GM12864 (cell line): ENCODE measurements at places on chromosomes 4 and X.

DNA sequence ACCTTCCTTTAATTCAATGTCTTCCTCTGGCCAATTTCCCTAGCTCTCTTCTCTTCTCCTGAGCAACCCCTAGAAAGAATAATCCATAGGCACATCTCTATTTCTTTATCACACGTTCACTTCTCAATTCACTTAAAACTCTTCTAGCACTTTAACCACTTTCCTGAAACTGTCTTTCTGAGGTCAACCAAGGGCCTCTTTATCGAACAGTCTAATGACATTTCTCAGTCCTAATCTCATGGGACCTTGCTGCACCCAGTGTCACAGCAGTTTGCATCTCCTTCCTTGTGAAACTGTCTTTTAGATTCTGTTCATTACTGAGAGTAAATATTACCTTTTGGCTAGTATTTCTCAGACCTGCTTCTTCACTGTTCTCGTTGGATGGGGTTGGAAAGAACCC is 285.3 kb upstream of the RASGEF1B start:
- DNase-seq = peak; percentile 4

DNA sequence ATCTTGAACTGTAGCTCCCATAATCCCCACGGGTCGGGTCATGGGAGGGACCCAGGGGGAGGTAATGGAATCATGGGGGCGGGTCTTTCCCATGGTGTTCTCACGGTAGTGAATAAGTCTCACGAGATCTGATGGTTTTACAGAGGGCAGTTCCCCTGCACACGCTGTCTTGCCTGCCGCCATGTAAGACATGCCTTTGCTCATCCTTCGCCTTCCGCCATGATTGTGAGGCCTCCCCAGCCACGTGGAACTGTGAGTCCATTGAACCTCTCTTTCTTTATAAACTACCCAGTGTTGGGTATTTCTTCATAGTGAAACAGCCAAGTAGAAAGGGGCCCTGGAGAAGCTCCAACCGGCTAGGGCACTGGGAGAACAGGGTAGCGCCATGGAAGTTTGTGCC is 12.3 kb downstream of the CTAG1A start:
- DNase-seq = no peak

- no peak for DNase-seq
Observed at GRCh38 chrX:71489540-71489939, 43.4 kb upstream of the OGT start.

- peak; percentile 81 for DNase-seq
Observed at GRCh38 chrX:48937054-48937907, 18.5 kb upstream of the PIM2 start.

DNA sequence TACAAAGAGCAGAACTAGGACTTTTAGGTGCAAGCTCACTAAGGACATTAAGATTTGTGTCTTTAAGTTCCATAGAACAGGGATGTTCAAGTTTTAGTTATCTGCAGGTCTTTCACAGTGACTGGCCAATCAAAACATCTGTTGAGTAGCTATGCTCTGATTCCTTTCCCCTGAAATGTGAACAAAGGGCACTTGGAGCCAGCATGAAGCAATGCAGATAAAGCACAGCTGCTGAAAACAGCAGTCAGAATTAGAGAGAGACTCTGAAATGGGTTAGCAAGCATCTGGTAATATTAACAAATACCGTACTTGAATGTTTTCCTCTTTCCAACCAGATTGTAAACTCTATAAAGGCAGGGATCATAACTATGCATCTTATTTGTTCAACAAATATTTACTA is 276.9 kb downstream of the RAB28 start:
- DNase-seq = no peak

DNA sequence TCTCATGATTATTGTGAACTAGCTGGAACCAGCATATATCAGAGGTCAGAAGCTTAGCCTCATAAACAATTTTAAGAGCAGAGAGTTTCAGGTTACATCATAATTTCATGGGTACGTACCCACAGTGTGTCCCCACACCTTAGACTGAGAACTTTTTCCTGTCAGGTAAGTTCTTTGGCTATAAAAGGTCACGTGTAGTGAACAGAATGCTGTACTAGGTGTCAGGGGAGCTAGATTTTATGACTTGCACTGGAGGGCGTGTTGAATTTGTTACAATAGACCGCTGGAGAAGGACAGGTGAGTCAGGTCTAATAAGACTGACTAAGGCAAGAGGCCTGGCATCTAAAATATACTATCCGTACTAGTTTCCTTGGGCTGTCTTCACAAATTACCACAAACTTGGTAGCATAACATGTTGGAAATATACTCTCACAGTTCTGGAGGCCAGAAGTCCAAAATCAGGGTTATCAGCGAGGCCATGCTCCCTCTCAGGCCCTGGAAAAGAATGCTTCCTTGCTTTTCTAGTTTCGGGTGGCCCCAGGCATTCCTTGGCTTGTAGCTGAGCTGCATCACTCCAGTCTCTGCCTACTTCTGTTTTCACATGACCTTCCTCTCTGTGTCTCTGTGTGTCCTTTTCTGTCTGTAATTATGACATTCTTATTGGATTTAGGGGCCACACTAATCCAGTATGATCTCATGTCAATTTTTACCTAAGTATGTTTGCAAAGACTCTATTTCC is 512.0 kb upstream of the NR3C2 start:
- DNase-seq = no peak

GRCh38 chrX:5870238-5870637 is 358.4 kb downstream of the NLGN4X start:
- DNase-seq = no peak

DNA sequence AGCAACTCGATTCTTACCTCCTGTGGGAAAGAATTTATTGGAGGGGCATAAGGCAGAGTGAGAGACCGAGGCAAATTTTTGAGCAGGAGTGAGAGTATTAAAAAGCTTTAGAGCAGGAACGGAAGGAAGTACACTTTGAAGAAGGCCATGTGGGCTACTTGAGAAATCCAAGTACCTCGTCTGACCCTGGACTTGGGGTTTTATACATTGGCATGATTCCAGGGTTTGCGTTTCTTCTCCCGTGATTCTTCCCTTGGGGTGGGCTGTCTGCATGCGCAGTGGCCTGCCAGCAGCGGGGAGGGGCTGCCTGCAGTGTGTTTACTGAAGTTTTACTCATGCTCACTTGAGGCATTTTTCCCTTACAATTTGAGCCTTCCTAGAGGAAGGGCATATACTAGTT is 3.4 kb downstream of the GALNT7 start:
- DNase-seq = no peak

GRCh38 chr4:118680808-118681207 is 4.4 kb upstream of the METTL14 start:
- DNase-seq = no peak

DNA sequence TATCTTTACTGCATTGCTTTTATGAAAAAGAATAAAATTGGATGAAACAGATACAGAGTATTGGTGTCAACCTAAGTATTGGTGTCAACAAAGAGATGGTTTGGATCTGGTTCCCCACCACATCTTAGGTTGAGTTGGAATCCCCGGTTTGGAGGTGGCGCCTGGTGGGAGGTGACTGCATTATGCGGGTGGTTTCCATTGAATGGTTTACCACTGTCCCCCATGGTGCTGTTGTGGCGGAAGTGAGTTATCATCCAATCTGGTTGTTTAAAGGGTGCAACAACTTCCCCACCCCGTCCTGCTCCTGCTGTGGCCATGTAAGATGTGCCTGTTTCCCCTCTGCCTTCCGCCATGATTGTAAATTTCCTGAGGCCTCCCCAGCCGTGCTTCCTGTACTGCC is 52.8 kb upstream of the CD99 start:
- no peak for DNase-seq

- no peak for DNase-seq
Observed at GRCh38 chr4:54228056-54228527, 1.0 kb upstream of the PDGFRA start.

DNA sequence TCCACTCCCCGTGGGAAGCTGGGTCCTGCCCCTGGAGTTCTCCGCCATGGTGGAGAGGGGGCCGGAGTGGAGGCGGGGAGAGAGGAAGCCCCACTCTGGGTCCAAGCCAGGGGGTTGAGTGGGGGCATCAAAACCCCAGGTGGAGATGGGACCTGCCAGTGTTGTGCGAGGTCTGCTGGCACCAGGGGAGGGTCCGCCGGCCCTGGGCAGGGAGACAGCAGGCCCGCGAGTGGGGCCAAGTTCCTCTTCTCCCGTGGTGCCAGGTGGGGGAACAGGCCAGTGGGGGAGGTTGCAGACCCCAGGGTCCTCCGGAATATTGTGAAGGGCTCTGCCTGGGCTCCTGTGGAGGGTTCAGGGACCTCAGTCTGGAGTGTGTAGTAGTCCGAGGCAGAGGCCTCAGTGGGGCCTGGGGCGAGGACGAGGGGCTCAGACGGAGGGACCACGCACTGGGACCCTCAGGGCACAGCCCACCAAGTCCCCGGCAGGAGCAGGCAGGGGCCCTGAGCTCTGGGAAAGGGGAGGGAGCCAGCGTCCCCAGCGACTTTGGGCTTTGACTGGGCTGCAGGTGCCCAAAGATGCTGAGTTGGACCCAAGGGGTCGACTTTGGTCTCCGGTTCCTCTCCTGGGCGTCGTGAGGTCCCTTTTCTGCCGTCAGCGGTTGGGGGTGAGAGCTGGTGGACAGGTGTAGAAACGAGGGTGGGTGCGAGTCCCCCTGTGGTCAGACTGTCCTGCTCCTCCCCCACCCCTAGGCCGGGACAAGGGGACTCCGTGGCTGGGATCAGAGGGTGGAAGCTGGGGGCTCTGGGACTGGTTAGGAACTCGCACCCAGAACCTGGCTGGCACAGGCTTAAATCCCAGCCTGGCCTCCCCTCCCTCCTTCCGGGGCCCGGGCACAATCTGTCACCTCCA is 43.8 kb upstream of the NKX1-1 start:
- no peak for DNase-seq

GRCh38 chrX:338836-339400 is 20.3 kb upstream of the GTPBP6 start:
- DNase-seq = no peak

DNA sequence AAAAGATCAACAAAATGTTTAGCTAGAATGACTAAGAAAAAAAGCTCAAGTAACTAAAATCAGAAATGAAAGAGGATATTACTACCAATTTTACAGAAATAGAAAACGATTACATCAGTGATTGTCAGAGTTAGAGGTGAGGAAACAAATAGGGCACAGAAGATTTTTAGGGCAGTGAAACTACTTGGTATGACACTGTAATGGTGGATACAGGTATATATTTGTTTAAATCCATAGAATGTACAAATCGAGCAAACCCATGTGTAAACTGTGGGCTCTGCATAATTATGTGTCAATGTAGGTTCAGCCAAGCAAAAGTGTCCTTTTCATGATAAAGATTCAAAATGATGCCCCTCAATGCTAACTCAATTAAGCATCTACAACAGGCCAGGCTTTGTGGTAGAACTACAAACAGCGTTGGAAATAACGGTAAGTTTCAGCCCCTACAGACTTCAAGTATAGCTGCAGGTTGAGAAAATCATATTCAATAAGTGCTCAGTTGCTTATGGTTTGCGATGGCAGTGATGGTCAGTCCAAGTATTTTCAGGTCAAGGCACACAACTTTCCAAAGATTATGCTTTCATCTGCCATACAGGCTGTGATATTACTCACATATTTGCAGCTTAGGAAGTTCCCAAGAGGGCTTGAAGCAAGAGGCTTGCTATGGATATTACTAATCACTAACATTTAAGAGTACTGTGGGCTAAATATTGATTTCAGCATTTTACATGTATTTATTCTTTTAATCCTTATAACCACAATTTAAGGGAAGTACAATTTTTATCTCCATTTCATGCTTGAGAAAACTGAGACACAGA is 158.6 kb downstream of the TET2 start:
- peak; percentile 26 for DNase-seq

DNA sequence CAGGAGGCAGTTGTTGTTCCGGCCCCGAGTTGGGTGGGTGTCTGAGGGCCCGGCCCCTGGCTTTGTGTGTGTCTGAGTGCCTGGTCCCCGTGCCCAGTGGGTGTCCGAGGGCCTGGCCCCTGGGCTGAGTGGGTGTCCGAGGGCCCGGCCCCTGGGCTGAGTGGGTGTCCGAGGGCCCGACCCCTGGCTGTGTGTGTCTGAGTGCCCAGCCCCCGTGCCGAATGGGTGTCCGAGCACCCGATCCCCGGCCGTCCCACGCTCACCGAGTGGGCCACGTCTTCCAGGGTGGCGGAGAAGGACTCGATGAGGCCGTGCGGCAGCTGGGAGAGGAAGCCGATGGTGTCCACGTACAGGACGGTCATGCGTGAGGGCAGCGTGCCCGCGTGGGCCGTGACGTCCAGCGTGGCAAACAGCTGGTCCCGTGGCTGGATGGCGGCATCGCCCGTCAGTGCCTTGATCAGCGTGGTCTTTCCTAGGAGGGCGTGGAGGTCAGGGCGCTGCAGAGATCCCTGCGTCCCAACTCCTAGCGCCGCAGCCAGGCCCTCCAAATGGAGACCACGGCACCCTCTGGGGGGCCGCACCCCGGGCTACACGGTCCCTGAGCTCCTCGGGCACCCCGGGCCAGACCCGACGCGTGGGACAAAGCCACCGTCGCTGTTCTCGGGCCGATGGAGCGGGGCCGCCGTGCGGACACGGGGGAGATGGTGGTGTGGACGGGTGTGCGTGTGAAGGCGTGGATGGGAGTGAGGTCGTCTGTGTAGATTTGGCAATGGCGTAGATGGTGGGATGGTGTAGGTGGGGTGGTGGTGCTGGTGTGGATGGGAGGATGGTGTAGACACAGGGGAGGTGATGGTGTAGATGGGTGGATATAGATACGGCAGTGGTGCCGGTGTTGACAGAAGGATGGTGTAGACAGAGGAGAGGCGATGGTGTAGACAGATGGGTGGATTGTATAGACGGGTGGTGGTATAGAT is 7.2 kb downstream of the GTPBP6 start:
- no peak for DNase-seq

DNA sequence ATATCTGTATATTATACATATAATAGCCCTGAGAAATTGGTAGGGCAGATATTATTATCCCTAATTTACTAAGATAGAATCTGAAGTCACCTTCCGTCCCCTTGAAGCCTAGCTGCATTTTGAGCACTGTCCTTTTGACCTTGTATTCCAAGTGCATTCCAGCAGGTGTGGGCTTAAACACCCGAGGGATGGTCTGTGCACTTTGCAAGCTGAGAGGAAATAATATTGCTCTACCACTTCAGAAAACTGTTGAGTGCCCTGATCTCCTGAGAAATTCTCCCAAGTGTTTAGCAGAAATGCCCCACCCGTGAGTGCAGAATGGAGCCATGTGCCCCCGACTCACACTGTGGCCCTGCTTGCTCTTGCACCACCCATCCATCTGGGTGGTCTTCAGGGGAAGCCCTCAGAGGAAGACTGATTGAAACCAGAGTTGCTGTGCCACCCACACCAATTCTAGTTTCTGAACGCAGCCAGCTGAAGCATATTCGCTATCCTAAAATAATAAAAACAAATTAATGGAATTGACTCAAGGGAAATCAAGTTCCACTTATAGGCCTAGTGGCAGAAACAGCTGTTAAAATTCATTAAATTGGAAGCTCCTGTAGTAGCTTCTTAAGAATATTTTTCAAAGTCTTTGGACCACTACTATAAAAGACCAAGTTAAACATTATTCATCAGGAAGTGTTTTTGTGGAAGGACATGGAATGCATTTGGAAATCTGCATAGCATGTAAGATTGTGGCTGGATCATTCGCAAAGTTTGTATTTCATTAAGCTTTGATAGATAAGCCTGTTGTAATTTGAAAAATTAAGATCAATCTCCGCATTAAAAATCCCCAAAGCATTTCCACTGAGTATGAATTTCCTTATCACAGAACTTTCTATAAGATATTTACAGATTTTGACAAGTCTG is 41.3 kb upstream of the PRKG2 start:
- no peak for DNase-seq
